ENCODE measurements at places on chromosomes 11 and 22.

GRCh38 chr22:17922925-17923903 is 101.1 kb downstream of the MICAL3 start:
- no peak for DNase-seq

DNA sequence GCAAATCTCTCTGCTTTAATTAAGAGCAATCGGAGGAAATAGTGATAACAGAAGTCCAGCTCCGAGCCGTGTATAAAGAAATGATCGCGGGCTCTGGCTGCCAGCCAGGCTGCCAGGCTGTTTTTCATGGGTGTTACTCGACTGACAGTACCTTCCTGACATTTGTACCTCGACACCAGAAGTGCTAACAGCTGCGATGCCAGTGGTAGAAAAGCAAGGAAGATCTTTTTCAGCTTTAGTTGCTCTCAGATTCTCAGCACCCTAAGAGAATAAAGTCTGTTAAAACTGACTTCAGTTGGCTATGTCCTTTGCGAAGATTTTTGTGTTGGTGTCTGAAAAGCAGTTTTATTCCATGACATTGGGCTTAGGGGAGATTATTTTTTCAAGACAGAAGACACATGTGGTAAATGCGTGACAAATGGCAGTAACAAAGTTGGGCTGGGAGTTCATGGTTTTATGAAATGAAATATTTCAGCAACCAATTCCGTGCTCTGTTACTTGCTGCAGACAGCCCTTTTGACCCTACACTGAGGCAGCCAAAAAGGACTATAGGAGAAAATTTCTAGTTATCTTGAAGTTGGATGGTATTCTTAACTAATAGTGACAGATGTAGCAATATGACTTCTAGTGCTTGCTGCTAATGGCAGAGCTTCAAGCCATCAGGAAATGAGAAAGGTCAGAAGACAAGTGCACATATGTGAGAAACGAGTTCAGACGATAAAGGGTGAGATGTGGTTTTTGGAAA is 296.2 kb downstream of the CNTN5 start:
- DNase-seq: no peak

DNA sequence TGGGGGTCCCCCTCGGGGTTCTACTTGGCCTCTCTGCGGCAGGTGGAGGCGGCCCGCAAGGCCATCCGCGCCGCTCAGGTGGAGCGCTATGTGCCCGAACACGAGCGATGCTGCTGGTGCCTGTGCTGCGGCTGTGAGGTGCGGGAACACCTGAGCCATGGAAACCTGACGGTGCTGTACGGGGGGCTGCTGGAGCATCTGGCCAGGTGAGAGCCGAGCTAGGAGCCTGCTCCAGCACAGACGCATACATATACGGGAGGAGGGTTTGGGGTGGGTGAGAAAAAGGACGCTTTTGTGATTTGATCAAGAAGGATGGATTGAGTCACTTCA is 415 bp downstream of the CENATAC start:
- DNase-seq: no peak

DNA sequence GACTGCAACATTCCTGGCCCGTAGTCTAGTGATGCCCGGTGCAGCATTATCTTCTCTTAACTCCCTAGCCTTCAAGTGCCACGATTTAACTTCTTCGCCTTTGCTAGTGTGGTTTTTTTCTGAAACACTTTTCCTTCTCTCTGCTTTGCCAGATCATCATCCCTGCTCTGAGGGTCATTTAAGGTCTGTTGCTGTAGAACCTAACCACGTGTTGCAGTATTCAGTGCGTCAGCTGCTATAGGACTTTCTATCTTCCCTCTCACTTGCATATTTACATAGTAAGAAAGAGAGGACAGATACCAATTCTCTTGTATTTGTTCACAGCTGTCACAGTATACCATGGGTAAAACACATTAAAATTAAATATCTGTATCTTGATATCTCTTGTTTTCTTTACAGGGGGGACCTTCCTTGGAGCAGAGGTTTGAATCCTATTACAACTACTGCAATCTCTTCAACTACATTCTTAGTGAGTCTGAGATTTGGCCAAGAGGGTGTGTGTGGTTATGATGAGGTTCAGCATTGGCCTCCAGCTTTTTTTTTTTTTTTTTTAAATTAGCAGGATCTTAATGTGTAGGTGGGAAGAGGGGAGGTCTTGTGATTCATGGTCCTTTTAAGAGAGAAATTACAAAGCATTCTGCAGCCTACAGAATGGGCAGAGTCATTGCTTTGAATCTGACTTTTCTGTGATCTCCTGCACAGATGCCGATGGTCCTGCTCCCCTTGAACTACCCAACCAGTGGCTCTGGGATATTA is 13.5 kb downstream of the EIF3L start:
- DNase-seq: no peak

GRCh38 chr11:44680982-44681597 is 45.7 kb upstream of the TSPAN18 start:
- no peak for DNase-seq

- DNase-seq: no peak
These were observed 12.7 kb upstream of the TSGA10IP start for GRCh38 chr11:65932558-65932919.

DNA sequence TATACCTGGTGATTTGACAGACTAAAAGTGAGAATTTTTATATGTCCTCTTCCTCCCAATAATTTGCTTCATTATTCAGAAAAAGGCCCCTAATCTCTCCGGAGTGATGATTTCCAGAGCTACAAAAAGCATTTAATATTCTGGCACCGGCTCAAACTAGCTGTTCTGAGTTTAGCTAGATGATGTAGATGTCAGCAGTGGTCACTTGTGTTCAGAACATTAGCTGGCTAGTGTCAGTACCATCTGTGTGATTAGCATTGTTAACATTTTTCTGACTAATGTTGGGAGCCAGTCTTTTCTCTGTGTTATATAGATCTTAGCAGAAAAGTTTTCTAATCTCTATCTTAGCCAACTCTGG is 68.7 kb upstream of the RRM1 start:
- DNase-seq: no peak

- DNase-seq: no peak
These were observed 440.5 kb downstream of the TBC1D22A start for GRCh38 chr22:47202819-47203553.

GRCh38 chr11:113141010-113141409 is 173.4 kb upstream of the TTC12 start:
- DNase-seq: no peak

DNA sequence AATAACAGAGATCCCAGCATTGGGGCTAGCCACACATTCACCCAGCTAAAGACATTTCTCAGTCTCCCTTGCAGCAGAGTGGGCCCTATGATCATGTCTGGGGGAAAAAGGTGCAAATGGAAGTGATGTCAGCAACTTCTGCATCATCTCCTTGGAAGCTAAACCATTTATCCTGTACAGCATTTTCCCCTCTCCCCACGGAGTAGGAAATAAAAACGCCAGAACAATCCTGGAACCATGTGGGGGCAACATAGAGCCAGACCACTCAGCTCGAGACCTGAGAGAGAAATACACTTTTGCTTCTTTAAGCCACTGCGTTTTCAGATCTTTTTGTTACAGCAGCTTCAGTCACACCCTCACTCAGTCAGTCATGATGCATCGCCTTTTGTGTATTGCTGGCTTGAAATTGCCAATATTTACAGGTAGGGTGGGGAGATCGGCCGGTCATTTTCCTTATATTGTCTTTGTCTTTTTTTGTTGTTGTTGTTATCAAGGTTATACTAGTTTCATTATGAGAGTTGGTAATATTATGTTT is 9.1 kb upstream of the RAC2 start:
- no peak for DNase-seq

DNA sequence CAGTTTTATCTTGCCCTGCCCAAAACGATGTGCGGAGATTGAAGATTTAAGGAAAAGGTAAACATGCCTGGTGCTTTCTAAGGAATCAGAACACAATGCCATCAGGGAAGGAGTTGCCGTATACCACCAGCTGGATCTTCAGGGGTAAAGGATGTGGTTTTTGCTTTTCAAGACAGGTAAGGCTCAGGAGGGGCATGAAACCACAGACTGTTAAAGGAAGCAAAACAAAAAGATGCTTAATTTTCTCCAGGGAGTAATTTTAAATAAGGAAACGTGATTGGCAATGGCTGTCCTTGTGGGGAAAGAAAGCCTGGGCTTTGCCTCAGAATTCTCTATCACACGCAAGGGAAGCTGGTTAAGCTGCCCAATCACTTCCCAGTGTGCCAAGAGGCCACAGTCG is 655.6 kb downstream of the OPCML start:
- no peak for DNase-seq

DNA sequence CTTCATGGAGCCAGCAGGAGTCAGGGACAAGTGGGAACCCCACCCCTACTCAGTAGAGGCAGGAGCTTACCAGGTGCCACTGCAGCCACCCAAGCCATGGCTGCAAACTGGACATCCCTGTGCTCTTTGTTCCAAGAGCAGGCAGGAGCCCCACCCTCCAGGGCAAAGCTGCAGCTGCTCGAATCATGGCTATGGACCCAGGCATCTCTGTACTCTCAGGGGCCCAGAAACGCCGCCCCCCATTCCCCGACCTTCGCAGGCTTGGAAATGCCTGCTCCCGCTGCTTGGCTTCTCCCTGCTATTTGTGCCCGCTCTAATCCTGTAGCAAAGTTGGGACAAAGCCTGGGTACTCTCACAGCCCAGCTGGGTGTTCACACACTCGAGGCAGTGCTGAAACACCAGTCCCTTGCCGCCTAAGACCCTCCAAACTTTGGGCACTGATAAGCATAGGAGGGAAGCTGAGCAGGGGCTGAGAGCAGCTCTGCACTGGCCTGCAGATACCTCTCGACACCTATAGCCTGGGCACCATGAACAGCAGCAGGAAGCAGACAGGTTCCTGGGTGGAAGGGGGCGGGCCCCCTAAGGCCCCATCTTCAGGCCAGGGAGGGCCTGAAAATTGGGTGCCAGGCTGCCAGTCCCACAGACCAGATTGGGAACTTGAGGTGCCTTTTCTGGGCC is 402.4 kb downstream of the LRRC4C start:
- DNase-seq: no peak

Data from activated naive CD8-positive, alpha-beta T cell treated with anti-CD3 and anti-CD28 coated beads, Interleukin-2, amount 50 U/mL, for 16 hours (primary cell).